IPS DF 19.7 (cell line): ENCODE measurements at places on chromosomes 4 and X.

DNA sequence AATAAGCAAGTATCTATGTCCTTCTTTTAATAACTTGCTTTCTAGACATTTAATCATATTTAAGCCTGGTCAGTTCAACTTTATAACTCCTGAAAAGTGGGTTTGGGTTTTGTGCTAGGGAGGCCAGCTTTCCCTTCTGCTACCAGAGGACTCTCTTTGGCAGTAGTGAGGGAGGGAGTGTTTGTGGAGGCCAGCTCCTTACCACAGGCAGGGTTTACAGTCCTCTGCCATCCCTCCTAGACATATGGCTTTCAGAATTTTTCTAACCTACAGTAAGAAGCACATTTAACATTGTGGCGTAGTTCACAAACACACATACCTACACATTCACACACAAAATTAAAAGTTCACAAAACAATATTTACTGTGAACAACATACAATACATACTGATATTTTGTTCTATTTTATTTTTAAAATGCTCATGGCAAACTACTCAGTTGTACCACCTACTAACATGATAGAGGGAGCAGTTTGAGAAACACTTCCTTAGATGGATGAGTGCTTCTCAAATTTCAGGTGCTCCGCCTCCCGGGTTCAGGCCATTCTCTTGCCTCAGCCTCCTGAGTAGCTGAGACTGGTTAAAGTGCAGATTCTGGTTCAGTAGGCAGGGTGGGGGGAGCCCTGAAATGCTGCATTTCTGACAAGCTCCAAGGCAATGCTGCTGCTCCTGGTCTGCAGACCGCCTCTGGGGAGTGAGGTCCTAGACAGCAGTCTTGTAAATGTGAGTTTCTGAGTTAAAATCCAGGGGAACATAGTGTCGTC lies 86.7 kb downstream of the PTTG2 start:
- no peak for DNase-seq

DNA sequence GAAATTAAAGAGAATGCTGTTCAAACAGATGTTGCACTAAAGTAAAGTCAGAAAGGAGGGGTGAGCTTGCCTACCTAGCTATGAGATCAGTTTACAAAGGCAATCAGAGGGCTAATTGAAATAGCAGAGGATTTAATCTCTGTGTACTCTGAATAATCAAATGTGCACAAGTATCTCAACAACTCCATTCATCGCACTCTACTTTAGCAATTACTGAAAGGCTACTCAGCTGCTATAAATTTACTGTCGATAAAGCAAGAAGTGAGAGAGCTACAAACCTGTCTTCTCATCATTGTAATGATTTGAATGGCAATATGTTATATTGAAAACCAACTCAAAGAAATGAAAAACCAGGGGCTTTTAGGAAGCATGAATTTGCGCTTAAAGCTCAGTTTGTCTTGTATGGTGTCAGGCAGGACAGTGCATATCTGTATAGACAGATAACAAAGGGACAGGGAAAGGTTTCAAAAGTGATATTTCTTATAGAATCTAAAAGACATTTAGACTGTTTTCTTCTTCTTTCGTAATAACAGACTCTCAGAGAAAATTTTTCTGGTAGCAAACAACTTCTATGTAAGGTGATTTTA lies 34.8 kb downstream of the GC start:
- no peak for DNase-seq

- DNase-seq = no peak
These were observed 32.2 kb downstream of the CFAP299 start for GRCh38 chr4:80367737-80368136.

- DNase-seq = no peak
These were observed 253.9 kb upstream of the NOCT start for GRCh38 chr4:138761638-138762220.

DNA sequence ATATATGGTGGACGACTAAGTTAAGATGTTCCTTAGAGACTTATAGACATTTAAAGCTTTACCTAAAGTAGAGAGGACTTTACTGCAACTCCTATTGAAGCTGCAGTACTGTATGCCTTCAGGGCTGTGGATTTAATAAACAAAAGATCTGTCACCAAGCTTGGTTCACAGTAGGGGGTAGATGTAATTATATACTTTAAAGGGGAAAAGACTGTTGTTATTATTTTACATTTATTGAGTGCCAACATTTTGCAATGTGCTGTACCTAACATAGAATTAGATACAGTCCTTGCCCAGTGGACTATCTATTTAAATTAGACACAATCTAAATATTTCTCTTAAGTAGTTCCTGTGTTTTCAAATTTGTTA lies 67.2 kb downstream of the SLIT2 start:
- no peak for DNase-seq

GRCh38 chr4:169768385-169768784 lies 10.6 kb upstream of the HPF1 start:
- no peak for DNase-seq

DNA sequence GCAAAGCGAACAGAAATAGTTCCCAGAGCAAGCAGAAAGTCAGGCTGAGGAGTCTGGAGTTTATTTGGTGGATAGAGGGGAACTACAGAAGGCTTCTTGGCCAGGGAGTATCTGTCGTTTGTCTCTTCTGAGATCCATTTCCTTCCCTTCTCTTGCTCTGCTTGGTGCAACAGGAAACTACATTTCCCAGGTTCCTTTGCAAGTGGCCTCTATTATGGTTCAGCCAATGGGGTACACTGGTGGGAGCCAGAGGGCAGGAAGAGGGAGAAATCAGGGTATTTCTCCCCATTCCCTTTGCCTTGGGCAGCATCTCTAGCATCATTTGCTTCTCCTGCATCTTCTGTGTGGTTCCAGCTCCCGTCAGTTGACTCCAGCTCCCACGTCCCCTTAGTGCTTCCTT lies 142.1 kb downstream of the BCOR start:
- DNase-seq = no peak

GRCh38 chr4:62130637-62131036 lies 930.5 kb downstream of the ADGRL3 start:
- DNase-seq = no peak

- no peak for DNase-seq
These were observed 15.7 kb upstream of the SLC10A4 start for GRCh38 chr4:48467442-48467841.

DNA sequence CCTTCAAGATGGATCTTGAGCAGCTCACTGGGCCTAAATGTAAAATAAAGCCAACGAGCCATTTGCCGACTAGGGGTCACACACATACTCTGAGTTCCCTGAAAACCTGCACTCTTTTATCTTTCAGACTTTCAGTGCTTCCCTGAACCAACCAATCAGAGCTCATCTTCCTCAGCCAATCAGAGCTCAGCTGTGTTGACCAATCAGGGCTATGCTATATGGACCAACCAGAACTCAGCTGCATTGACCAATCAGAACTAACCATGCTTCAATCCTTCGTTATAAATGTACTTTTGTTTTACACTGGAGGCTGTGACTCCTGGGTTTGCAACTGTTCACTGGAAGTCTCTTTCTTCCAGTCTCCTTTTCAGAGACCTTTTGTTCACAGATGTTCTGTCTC lies 19.3 kb downstream of the SLC25A53 start:
- DNase-seq = no peak

- no peak for DNase-seq
These were observed 1.2 kb downstream of the TMSB4X start for GRCh38 chrX:12975991-12976558.

- no peak for DNase-seq
These were observed 568 bp downstream of the NIPAL1 start for GRCh38 chr4:48017108-48017571.

GRCh38 chr4:81346719-81347118 lies 125.0 kb downstream of the RASGEF1B start:
- no peak for DNase-seq

GRCh38 chr4:113534711-113535110 lies 226.8 kb downstream of the CAMK2D start:
- no peak for DNase-seq

- DNase-seq = no peak
These were observed 152.6 kb downstream of the GASK1B start for GRCh38 chr4:158020176-158020575.

- DNase-seq = no peak
These were observed 260.8 kb downstream of the QDPR start for GRCh38 chr4:17251101-17251500.
